CD14-positive monocyte (primary cell): ENCODE measurements at places on chromosomes 6 and 20.
A peak's percentile ranks its signal among the peaks of the same experiment; 100 is the strongest.

DNA sequence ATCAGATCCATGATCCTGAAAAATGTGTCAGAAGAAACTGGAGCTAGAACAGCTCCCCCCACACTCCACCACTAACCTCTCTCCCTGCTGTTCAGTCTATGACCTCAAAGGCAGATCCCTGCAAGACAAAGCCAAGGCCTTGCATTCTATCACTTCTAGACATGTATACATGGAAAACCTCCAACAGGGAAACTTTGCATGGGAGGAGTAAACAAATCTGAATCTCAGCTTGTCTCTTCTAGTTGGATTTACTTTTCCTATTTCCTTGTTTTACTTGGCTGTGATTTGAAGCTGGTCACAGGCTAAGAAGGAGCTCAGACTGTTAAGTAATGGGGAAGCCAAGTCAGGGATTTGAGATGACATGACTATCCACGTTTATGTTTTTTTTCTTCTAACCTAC is 456.8 kb upstream of the CHD6 start:
- no peaks in the 10 kb centered on the region for H3K36me3 ChIP-seq
- H3K4me1 ChIP-seq, result no peaks in the 10 kb centered on the region
- H3K27ac ChIP-seq, result no peak overlapping the region
- no peak overlapping the region for H3K4me3 ChIP-seq

DNA sequence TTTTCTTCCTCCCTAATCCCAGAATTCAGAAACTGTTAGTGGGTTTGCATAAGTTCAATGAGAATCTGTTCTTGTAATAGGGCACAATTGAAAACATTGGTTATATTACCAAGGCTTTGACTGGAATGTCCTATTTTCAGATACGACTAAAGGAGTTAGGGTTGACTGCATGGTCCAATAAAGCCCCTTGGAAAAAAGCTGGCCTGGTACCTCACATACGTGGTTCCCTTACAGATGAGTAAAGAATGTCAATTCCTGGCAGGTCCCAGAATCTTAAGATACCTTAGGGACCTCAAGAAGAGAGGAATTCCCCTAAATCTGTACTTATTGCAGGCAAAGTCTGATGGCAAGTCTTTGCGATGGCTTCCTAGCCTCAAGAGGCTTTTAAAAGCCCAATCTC is 4.6 kb downstream of the PPDPF start:
- peaks cover 26% of the 10 kb centered on the region for H3K4me1 ChIP-seq
- no peak for DNase-seq
- no peaks in the 10 kb centered on the region for H3K27me3 ChIP-seq
- H3K4me3 ChIP-seq, result no peak overlapping the region
- no peak overlapping the region for H3K27ac ChIP-seq

DNA sequence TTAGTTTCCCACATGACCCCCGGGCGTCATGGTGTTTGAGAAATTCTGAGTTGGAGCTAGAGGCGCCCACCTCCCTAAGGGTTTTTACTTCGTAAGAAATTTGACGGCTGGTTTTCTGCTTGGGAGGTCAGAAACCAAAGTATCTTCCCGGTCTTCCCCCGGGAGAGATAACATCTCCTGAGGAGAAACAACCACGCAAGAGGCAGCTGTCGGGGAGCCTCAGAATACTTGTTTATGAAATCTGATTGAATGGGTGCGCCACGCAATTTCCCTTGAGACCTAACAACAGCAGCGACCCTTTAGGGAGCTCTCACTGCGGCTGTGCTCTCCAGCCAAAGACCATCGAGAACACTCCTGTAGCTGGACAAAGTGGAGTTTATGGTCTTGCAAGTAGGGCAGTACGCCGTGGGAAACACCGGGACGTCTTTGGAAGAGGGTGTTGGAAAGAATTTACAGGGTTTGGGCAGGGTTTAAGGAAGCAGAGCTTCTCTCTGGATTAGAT is 608 bp upstream of the EIF2S2 start:
- no peak for DNase-seq
- peak overlapping the region; percentile 93 for H3K4me3 ChIP-seq
- peaks cover 16% of the 10 kb centered on the region for H3K36me3 ChIP-seq
- H3K27ac ChIP-seq, result peak overlapping the region; percentile 94

GRCh38 chr6:161813156-161813555 is 539.3 kb upstream of the AGPAT4 start:
- no peaks in the 10 kb centered on the region for H3K27me3 ChIP-seq
- H3K36me3 ChIP-seq, result no peaks in the 10 kb centered on the region
- no peaks in the 10 kb centered on the region for H3K4me1 ChIP-seq
- DNase-seq, result no peak
- H3K4me3 ChIP-seq, result no peak overlapping the region
- H3K27ac ChIP-seq, result no peak overlapping the region

DNA sequence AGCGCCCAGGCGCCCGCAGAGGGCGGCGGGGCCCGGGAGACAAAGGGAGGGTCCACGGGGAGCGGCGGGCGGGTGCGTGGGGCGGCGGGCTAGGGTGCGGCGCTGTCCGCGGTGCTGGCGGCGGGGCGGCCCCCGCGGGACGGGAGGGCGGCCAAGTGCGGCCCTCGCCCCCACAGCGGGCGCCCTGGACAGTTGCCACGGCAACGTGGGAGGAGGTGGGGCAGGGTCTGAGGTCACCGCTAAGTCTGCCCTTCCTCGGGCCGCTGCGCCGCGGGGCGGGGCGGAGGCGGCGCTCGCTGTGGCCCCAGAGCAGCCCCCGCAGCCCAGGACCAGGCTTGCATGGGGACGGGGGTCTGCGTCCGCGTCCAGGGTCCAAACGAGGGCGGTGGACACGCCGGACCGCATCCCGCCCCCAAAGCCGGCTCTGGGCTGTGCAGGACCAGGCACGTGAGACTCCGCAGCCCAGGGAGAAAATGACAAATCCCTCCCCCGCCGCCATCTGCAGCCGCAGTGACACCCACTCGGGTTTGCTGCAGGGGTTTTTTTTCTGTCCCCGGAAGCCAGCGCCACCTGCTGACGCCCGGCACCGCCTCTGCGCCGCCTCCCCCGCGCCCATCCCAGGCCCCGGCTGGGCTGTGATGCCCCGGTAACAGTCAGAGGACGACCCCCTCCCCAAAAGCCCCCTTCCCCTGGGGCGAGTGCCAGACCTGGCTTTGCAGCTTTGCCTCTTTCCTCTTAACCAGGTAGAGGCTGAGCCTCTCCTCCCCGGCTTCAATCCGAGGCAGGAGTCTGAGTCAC is 36.8 kb downstream of the YTHDF1 start:
- no peak for DNase-seq
- no peak overlapping the region for H3K4me3 ChIP-seq
- no peaks in the 10 kb centered on the region for H3K36me3 ChIP-seq
- H3K27me3 ChIP-seq, result peaks cover 13% of the 10 kb centered on the region
- no peak overlapping the region for H3K27ac ChIP-seq

GRCh38 chr6:17482711-17483110 is 89.3 kb downstream of the CAP2 start:
- no peak overlapping the region for H3K4me3 ChIP-seq
- H3K27me3 ChIP-seq, result no peaks in the 10 kb centered on the region

DNA sequence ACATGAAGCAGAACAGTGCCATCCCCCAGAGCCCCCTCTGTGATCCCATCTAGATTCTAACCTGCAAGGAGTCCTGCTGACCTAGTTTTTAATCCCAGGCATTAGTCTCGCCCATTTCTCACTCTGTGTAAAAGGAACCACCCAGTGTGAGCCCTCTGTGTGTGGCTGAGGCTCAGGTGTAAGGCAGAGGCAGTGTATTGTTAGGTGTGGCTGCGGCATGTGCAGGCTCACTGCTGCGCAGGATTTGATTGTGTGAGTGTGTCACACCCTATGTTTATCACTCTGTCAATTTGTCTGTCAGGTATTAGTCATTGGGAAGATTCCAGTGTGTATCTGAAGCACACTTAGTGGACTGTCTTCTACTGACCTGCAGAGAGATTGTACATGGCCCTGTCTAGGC is 13.7 kb upstream of the CST8 start:
- no peaks in the 10 kb centered on the region for H3K27me3 ChIP-seq
- no peaks in the 10 kb centered on the region for H3K4me1 ChIP-seq
- DNase-seq, result no peak

GRCh38 chr6:12403201-12403826 is 113.2 kb downstream of the EDN1 start:
- H3K27me3 ChIP-seq, result no peaks in the 10 kb centered on the region
- no peaks in the 10 kb centered on the region for H3K36me3 ChIP-seq
- no peak for DNase-seq

- no peak for DNase-seq
- no peaks in the 10 kb centered on the region for H3K36me3 ChIP-seq
- no peaks in the 10 kb centered on the region for H3K27me3 ChIP-seq
- H3K27ac ChIP-seq, result no peak overlapping the region
Measured at GRCh38 chr6:139062932-139063646, 34.5 kb downstream of the ABRACL start.

DNA sequence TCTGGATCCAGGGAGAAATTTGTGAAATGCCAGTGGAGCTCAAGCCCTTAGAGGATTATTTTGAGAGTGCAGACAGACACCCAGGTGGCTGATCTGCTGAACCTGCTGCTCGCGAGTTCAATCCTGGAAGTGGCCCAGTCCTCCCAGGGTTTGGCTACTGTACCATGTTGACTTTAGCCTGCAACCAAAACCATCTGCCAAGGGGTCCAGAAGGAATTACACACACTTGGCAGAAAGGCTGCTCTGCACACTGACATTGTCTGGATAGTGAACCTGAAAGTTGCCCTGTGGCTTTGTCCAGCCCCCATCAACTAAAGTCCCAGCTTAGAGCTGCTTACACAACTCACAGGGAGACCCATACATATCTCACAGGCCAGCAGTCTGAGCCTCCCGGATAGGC is 21.6 kb upstream of the PI3 start:
- H3K27me3 ChIP-seq, result peaks cover 9% of the 10 kb centered on the region
- peak overlapping the region; percentile 81 for H3K27ac ChIP-seq
- peaks cover 25% of the 10 kb centered on the region for H3K4me1 ChIP-seq
- no peaks in the 10 kb centered on the region for H3K36me3 ChIP-seq

DNA sequence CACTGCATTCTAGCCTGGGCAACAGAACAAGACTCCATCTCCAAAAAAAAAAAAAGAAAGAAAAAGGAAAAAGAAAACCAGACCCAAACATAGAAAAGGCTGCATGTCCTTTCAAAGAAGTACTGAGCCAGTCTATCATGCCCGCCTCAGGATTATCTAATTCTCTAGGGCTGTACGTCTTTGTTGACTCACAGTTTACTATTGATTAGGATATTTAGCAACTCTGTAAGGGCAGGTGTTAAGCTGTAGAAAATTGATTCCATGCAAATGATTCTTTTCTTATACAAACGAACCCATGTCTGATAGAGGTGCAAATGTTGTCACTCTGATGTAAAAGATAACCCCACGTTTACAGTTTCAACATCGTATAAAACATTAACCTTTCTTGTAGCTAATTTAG is 209.0 kb downstream of the TTLL2 start:
- no peak overlapping the region for H3K27ac ChIP-seq
- no peak for DNase-seq
- H3K27me3 ChIP-seq, result no peaks in the 10 kb centered on the region
- no peaks in the 10 kb centered on the region for H3K36me3 ChIP-seq
- H3K4me3 ChIP-seq, result no peak overlapping the region
- H3K4me1 ChIP-seq, result no peaks in the 10 kb centered on the region

GRCh38 chr6:43983191-43983590 is 144.1 kb downstream of the MRPL14 start:
- no peaks in the 10 kb centered on the region for H3K27me3 ChIP-seq
- peaks cover 2% of the 10 kb centered on the region for H3K4me1 ChIP-seq
- no peak overlapping the region for H3K4me3 ChIP-seq
- no peak for DNase-seq

DNA sequence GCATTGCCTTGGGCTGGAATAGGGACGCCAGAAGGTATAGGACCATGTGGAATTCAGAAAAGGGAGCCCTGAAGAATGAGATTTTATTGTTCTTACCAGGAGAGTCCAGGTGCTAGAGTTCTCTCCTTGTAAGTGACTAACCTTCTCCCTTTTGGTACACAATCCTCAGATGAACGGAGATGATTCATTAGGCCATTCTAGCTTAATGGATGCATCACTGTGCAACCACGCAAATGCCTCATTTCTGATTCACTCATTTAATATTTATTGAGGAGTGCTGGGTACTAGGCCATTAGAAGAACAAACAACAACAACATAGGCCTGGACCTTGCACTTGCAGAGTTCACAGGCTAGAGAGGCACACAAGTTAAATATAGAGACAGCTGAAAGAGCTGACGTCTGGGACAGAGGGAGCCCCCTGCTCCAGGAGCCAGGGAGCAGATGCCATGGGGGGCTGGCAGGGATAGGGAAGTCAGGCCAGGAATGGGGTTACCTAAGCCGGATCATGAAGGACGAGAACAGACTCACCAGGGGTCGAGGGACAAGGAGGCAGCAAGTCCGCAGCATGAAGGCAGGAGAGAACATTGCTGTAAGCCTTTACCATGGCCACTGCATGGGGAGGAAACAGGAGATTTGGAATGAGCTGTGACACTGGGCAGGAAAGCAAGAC is 179.5 kb upstream of the AKAP12 start:
- H3K36me3 ChIP-seq, result no peaks in the 10 kb centered on the region
- H3K4me1 ChIP-seq, result peaks cover 14% of the 10 kb centered on the region
- H3K27me3 ChIP-seq, result no peaks in the 10 kb centered on the region
- H3K4me3 ChIP-seq, result peak overlapping the region; percentile 45
- no peak for DNase-seq
- no peak overlapping the region for H3K27ac ChIP-seq

- H3K27me3 ChIP-seq, result peaks cover 28% of the 10 kb centered on the region
- H3K4me3 ChIP-seq, result no peak overlapping the region
- no peak for DNase-seq
- H3K36me3 ChIP-seq, result no peaks in the 10 kb centered on the region
- H3K27ac ChIP-seq, result no peak overlapping the region
Measured at GRCh38 chr6:33633084-33633461, 12.0 kb downstream of the ITPR3 start.

DNA sequence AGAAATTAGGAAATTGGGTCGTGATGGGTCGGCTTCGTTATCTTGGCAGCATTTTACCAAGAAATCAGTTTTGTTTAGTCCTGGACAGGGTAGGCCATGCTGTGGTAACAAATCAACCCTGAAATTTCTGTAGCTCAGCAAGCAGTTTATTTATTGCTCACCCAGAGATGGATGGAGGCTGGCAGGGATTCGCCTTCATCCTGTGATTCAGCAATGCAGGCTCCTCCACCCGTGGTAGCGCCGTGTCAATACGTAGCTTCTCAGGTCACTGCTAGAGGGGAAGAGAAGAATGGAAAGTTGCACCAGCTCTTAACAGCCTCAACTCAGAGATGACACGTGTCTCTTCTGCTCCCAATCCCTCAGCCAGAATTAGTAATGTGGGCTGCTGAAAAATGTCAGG is 157.0 kb upstream of the SGK1 start:
- H3K4me1 ChIP-seq, result no peaks in the 10 kb centered on the region
- H3K27me3 ChIP-seq, result no peaks in the 10 kb centered on the region
- H3K4me3 ChIP-seq, result no peak overlapping the region
- no peak overlapping the region for H3K27ac ChIP-seq
- H3K36me3 ChIP-seq, result no peaks in the 10 kb centered on the region

DNA sequence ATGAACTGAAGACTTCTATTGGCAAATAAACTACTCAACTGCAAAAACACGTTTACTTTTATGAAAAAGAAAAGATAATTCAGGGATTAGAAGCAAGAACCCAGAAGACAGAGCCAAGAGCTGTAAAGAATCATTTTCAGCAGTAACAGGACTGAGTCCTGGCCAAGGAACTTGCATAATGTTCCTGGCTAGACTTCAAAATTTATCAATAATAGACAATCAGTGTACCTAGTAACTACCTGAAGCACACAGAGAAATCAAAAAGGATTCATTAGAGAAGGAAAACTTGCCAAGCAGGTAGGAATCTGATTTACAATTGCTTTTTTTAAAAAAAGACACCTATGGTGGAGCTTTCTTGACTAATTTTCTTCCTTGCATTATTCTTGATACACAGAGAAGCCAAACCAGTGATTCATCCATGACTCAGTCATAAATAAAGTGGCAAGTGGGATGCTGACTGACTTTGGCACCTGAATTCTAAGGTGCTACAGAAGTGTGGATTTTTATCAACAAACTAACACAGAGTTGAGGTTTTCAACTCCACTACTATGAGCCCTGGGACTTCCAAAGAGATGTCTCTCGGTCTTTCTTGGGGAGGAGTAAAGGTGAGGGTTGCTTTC is 281.3 kb downstream of the BMP7 start:
- H3K4me1 ChIP-seq, result no peaks in the 10 kb centered on the region
- no peak for DNase-seq
- H3K36me3 ChIP-seq, result no peaks in the 10 kb centered on the region
- no peak overlapping the region for H3K4me3 ChIP-seq
